ENCODE measurements at places on chromosomes 1 and 21.
A peak's percentile ranks its signal among the peaks of the same experiment; 100 is the strongest.

DNA sequence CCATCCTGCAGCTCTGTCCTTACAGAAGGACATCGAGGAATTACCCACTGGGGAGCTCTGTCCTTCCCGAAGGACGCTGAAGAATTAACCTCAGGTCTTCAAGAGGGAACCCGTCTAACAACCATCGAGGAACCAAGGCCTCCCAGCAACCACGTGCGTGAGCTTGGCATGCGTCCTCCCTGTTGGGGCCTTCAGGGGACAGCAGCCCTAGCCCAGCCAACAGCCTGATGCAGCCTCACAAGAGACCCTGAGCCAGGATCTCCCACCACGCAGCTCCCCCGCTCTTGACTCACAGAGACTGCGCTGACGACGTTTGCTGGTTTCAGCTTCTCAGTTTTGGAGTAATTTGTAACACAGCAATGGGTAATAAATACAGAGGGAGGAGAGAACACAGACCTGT is 19.6 kb upstream of the AGPAT3 start:
- no peaks in the 10 kb centered on the region for H3K27me3 ChIP-seq

GRCh38 chr1:153698020-153698922 is 19.8 kb downstream of the NPR1 start:
- H3K4me1 ChIP-seq: peaks cover 3% of the 10 kb centered on the region
- no peaks in the 10 kb centered on the region for H3K36me3 ChIP-seq
- no peak overlapping the region for H3K27ac ChIP-seq

DNA sequence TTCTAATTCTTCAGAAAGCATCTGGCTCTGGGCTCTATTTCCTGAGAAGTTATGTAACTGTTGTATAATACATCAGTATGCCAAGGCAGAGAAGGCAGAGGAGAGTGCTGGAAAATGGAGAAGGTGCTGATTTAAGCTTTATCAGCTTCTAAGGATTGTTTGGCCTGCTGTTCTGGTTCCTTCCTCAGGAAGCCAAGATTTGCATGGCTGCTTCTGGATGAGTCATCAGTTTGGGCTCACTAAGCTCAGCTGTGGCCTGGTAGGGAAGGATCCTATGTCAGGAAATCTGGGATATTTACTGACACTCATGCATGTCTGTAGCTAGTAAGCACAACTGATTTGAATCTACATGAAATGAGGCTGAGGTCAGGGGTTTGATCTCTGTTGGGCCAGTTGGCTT is 73.2 kb upstream of the ADGRL4 start:
- no peak overlapping the region for H3K27ac ChIP-seq
- no peaks in the 10 kb centered on the region for H3K27me3 ChIP-seq
- H3K4me3 ChIP-seq: no peak overlapping the region
- DNase-seq: no peak
- H3K4me1 ChIP-seq: no peaks in the 10 kb centered on the region

DNA sequence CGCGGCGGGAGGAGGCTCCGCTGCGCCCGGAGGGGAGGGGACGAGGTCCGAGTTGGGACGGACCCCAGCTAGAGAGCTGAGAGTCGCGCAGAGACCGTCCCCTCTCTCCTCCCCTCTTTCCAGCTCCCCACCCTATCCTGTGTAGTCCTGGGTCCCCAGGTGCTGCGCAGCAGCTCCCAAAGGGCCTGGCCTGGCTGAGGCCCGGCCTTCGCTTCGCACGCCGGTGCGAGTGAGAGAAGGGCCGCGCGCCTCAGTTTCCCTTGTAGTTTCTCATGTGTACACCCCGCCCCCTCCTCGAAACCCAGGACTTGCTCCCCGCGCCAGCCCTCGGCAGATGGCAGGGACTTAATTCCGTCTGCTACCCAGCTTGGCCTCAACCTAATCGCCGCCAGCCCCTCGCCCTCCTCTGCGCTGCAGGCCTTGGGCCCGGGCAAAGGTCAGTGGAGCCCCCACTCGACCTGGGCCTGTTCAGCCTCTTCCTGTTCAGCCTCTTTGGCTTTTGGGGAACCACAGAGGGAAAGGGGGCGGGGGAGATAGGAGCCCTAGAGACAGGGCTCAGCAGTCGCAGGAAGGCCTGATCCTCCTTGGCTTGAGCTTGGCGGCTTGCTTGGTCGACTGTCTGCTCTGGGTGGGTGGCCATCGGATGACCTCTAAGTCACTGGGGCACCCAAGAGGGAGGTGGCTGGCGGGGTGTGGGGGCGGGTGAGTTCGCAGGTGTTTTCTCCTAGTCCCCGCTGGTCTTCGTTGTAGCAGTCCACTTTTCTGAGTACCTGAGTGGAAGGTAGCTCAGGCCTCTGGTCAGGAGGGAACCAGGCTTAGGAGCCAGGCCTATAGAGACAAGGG is 1.0 kb downstream of the ZNF687 start:
- H3K36me3 ChIP-seq: peaks cover 6% of the 10 kb centered on the region
- H3K27me3 ChIP-seq: no peaks in the 10 kb centered on the region
- peak overlapping the region; percentile 98 for H3K4me3 ChIP-seq
- DNase-seq: peak; percentile 34

GRCh38 chr1:71593523-71593922 is 512.7 kb upstream of the ZRANB2 start:
- H3K36me3 ChIP-seq: no peaks in the 10 kb centered on the region
- DNase-seq: no peak
- no peaks in the 10 kb centered on the region for H3K4me1 ChIP-seq
- no peak overlapping the region for H3K27ac ChIP-seq
- H3K4me3 ChIP-seq: no peak overlapping the region

- DNase-seq: no peak
- no peaks in the 10 kb centered on the region for H3K36me3 ChIP-seq
- H3K27me3 ChIP-seq: no peaks in the 10 kb centered on the region
- no peak overlapping the region for H3K27ac ChIP-seq
These were observed 20.7 kb upstream of the WNT4 start for GRCh38 chr1:22163564-22163963.

DNA sequence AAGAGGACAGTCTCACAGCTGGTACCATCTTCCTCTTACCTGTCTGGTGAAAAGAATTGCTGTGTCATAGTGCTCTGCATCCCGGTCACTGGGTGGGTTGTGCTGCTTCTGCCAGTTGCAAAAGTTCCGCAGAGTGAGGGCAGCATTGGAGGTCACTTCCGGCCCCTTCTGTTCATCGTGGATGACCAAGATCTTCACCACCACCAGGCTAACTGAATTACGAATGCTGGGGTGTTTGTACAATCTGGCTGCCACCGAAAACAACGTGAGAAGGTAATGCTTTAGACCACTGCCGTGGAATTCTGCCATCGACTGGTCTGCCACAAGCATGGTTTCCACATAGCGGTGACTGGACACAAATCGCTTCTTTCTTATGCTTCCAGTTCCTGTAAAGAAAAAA is 2.9 kb downstream of the ADAMTS1 start:
- H3K36me3 ChIP-seq: no peaks in the 10 kb centered on the region
- no peak overlapping the region for H3K27ac ChIP-seq
- peaks cover 35% of the 10 kb centered on the region for H3K4me1 ChIP-seq
- no peak overlapping the region for H3K4me3 ChIP-seq

DNA sequence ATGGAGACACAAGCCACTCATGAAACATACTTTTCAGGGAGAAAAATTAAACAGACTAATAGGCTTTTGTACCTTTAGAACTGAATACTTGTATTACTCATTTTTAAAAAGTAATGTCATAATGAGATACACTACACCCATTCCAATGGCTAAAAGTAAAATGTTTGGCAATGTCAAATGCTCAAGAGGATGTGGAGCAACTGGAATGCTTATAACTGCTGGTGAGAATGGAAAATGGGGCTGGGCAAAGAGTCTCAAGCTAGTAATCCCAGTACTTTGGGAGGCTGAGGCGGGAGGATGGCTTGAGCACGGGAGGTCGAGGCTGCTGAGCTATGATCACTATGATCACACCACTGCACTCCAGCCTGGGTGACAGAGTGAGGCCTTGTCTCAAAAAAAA is 86.3 kb downstream of the NKAIN1 start:
- H3K27me3 ChIP-seq: no peaks in the 10 kb centered on the region
- H3K4me1 ChIP-seq: peaks cover 7% of the 10 kb centered on the region

- H3K27ac ChIP-seq: no peak overlapping the region
- peaks cover 5% of the 10 kb centered on the region for H3K4me1 ChIP-seq
- no peak for DNase-seq
- no peak overlapping the region for H3K4me3 ChIP-seq
- H3K36me3 ChIP-seq: peaks cover 42% of the 10 kb centered on the region
These were observed 11.4 kb downstream of the PRPF3 start for GRCh38 chr1:150332651-150333290.

GRCh38 chr1:209768354-209768774 is 12.5 kb downstream of the TRAF3IP3 start:
- H3K27ac ChIP-seq: no peak overlapping the region
- no peaks in the 10 kb centered on the region for H3K27me3 ChIP-seq
- H3K36me3 ChIP-seq: peaks cover 46% of the 10 kb centered on the region
- no peak overlapping the region for H3K4me3 ChIP-seq
- peaks cover 12% of the 10 kb centered on the region for H3K4me1 ChIP-seq

DNA sequence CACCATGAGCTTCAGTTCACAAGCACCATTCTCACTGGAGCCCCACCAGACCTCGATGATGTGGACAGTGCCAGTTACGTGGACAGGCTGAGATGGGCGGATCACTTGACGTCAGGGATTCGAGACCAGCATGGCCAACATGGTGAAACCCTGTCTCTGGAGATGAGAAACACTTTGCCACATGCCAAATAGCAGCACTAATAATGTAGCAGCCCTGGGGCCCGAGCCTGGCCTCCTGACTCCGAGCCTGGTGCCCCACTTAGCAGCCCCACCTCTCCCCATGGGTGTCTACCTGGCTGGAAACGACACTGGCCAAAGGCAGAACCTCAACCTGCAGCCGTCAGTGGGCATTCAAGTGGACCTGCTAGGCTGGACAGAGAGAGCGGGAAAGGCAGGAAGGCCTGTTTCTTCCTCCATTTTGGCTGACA is 129.1 kb downstream of the TOMM20 start:
- peaks cover 19% of the 10 kb centered on the region for H3K4me1 ChIP-seq
- no peak for DNase-seq
- H3K36me3 ChIP-seq: no peaks in the 10 kb centered on the region
- H3K27me3 ChIP-seq: no peaks in the 10 kb centered on the region
- H3K4me3 ChIP-seq: no peak overlapping the region

DNA sequence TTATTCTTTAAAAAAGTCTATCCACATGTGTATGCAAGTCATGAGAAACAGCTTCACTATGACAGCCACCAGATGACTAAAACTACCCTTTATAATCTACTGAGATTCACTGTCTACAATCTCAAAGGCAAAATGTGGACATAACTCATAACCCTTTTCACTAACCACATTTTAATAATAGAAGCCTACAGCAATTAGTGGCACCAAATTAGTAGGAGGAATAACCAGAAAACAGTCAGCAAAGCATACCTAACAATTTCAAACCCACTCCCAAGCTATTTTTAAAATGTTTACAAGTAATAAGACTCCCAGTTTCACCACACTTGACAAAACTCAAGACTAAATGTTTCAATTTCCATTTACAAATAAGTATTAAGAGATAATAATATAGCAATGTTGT is 442.9 kb downstream of the PTPRC start:
- H3K27ac ChIP-seq: no peak overlapping the region
- H3K36me3 ChIP-seq: no peaks in the 10 kb centered on the region
- peaks cover 7% of the 10 kb centered on the region for H3K4me1 ChIP-seq
- DNase-seq: no peak

- H3K27ac ChIP-seq: no peak overlapping the region
- no peaks in the 10 kb centered on the region for H3K36me3 ChIP-seq
- H3K27me3 ChIP-seq: no peaks in the 10 kb centered on the region
- no peak for DNase-seq
- H3K4me1 ChIP-seq: peaks cover 8% of the 10 kb centered on the region
- no peak overlapping the region for H3K4me3 ChIP-seq
These were observed 35.5 kb downstream of the RHOU start for GRCh38 chr1:228770779-228771223.

DNA sequence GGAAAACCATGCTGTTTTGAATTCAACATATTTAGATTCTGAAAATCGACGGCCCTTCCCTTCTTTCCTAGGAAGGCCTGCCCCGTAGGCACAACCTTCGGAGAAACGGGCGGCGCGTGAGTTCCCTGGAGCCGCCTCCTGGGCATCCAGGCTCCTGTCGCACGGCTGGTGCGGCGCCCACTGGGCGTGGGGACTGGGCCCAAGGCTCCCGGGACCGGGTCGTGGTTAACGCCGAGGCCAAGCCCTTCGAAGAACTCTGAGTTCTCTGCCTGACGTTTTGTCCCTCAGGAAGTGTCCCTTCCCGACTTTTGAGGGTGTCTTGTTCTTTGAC is 19.2 kb upstream of the TBX15 start:
- peaks cover 14% of the 10 kb centered on the region for H3K4me1 ChIP-seq
- no peak overlapping the region for H3K4me3 ChIP-seq
- no peak overlapping the region for H3K27ac ChIP-seq
- peaks cover 9% of the 10 kb centered on the region for H3K36me3 ChIP-seq

GRCh38 chr1:117116784-117117130 is 4.8 kb downstream of the TRIM45 start:
- peaks cover 5% of the 10 kb centered on the region for H3K27me3 ChIP-seq
- H3K4me3 ChIP-seq: no peak overlapping the region
- H3K4me1 ChIP-seq: no peaks in the 10 kb centered on the region
- no peak overlapping the region for H3K27ac ChIP-seq
- no peak for DNase-seq

- no peaks in the 10 kb centered on the region for H3K27me3 ChIP-seq
- H3K4me3 ChIP-seq: peak overlapping the region; percentile 91
- peaks cover 11% of the 10 kb centered on the region for H3K36me3 ChIP-seq
- peak; percentile 58 for DNase-seq
These were observed 1.1 kb downstream of the LRRC8C start for GRCh38 chr1:89633800-89634625.

- H3K27ac ChIP-seq: no peak overlapping the region
- DNase-seq: no peak
- H3K36me3 ChIP-seq: no peaks in the 10 kb centered on the region
- no peak overlapping the region for H3K4me3 ChIP-seq
These were observed 219.5 kb downstream of the URB2 start for GRCh38 chr1:229845410-229846138.

- no peaks in the 10 kb centered on the region for H3K27me3 ChIP-seq
- peaks cover 18% of the 10 kb centered on the region for H3K4me1 ChIP-seq
- no peak overlapping the region for H3K4me3 ChIP-seq
These were observed 359.9 kb upstream of the ST6GALNAC5 start for GRCh38 chr1:76507376-76507775.

DNA sequence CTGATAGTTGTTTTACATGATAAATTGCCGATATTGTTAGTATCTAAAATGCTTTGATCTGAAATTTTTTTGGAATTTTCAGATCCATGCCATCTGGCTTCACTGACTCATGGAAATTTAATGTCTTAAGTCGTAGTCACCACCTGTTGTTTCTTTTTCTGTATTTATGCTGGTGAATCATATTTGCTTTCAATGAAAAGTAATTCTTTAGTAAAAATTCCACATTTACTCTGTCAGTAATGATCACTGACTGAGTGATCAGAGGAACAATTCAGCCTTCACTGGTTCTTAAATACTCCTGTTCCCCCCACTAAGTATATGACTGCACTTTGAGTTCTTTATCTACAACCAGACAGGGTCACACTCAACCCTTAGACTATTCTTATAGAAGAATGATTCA is 185.6 kb upstream of the NRIP1 start:
- no peak for DNase-seq
- H3K4me1 ChIP-seq: no peaks in the 10 kb centered on the region
- peaks cover 2% of the 10 kb centered on the region for H3K27me3 ChIP-seq
- H3K4me3 ChIP-seq: no peak overlapping the region
- no peak overlapping the region for H3K27ac ChIP-seq

GRCh38 chr1:212225871-212226302 is 59.3 kb upstream of the PPP2R5A start:
- H3K27me3 ChIP-seq: no peaks in the 10 kb centered on the region
- no peak for DNase-seq
- no peak overlapping the region for H3K4me3 ChIP-seq
- no peak overlapping the region for H3K27ac ChIP-seq
- peaks cover 23% of the 10 kb centered on the region for H3K4me1 ChIP-seq

GRCh38 chr1:184082541-184083415 is 31.2 kb downstream of the TSEN15 start:
- no peak for DNase-seq
- H3K4me3 ChIP-seq: no peak overlapping the region
- no peak overlapping the region for H3K27ac ChIP-seq
